Aortic smooth muscle cell (primary cell): ENCODE measurements at places on chromosomes 1 and 21. TPM values are rescaled to one million over a fixed set of nuclear protein-coding genes. Genes with fewer than 3 reads are reported as not detected.

The LDLRAD1 gene
- not detected in 2 replicates for total RNA-seq

The SYPL2 gene
- total RNA-seq: 0.13 and 0.62 TPM in 2 replicates

The AUNIP gene
- 1.7 and 3.6 TPM in 2 replicates for total RNA-seq

The CATSPERE gene
- total RNA-seq: 0.62 and 1.5 TPM in 2 replicates

The ATP1A2 gene
- under 0.01 and 0.31 TPM in 2 replicates for total RNA-seq

The SYTL1 gene
- 0.13 and 0.19 TPM in 2 replicates for total RNA-seq

The LMO4 gene
- total RNA-seq: 26.0 and 29.5 TPM in 2 replicates

The ECM1 gene
- 16.4 and 22.4 TPM in 2 replicates for total RNA-seq

The NR1I3 gene
- not detected in 2 replicates for total RNA-seq

The KCNJ9 gene
- total RNA-seq: under 0.01 and 0.06 TPM in 2 replicates

The FCRL1 gene
- not detected in 2 replicates for total RNA-seq

The VTCN1 gene
- not detected in 2 replicates for total RNA-seq

The CD247 gene
- 0.26 TPM in 1 of 2 replicates, not detected in the other for total RNA-seq

The KMO gene
- 0.06 and 0.53 TPM in 2 replicates for total RNA-seq

The NPR1 gene
- 1.2 and 1.9 TPM in 2 replicates for total RNA-seq

The RGS13 gene
- total RNA-seq: not detected in 2 replicates

The MKNK1 gene
- total RNA-seq: 15.7 and 18.6 TPM in 2 replicates

The ANKRD45 gene
- 0.31 and 0.40 TPM in 2 replicates for total RNA-seq

The SERPINC1 gene
- 0.12 and 0.13 TPM in 2 replicates for total RNA-seq

The FAM131C gene
- total RNA-seq: 0.31 and 0.53 TPM in 2 replicates

The GPR52 gene
- total RNA-seq: 0.92 and 1.1 TPM in 2 replicates

The PLPPR4 gene
- total RNA-seq: 0.50 and 1.6 TPM in 2 replicates

The DCLRE1B gene
- total RNA-seq: 1.9 and 3.2 TPM in 2 replicates

The CR1L gene
- total RNA-seq: not detected in 2 replicates

The SPATA46 gene
- total RNA-seq: not detected in 2 replicates
